ENCODE measurements at places on chromosomes 12 and 14.

- DNase-seq, result no peak
These were observed 27.8 kb downstream of the GUCY2C start for GRCh38 chr12:14668591-14668990.

- DNase-seq, result no peak
These were observed 142.4 kb downstream of the ITPR2 start for GRCh38 chr12:26690601-26691000.

- no peak for DNase-seq
These were observed 2.8 kb upstream of the PIWIL1 start for GRCh38 chr12:130334937-130335336.

DNA sequence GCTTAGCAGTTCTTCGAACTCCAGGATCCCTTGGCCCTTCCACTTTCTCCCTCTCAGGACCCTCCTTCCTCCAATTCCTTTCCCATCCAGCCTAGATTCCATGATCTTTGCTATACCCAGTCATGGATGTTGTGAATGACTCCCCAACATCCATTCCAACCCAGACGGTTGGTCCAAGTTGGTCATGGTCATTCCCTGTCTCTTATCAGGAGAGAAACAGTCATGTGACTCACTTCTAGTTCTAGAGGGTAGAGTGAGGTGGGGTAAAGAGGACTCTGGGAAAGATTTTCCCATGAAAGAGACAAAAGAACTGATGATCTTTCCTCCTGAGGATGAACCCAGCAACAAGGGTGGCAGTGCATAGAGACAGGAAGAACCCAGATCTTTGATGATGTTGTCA lies 9.2 kb upstream of the P2RX7 start:
- no peak for DNase-seq

DNA sequence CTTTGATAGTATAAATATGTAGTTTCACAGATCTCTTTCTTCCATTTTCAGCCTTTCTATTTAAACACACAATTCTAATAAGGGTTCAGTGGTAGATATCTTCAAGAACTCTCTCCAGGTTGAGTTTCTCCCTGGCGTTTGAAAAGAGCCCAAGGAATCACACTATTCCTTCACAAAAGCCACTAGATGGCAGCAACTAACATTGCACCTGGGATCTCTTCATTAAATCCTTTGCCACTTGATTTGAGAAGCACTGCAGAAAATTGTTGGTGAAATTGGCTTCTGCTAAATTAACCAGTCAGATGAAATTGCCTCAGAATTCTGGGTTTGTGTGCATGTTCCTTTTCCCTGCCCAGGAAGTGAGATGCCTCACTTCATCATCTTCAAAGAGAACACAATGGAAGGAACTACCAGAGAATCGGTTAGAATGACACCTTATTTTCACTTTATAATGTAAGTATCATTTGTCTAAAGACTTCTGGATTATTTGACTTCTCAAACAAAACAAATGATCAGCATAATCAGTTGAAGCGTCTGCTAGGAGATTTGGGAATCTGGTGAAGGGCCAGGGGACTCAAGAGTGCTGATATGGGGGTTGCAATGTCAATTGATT lies 6.8 kb downstream of the CCDC198 start:
- DNase-seq, result no peak

DNA sequence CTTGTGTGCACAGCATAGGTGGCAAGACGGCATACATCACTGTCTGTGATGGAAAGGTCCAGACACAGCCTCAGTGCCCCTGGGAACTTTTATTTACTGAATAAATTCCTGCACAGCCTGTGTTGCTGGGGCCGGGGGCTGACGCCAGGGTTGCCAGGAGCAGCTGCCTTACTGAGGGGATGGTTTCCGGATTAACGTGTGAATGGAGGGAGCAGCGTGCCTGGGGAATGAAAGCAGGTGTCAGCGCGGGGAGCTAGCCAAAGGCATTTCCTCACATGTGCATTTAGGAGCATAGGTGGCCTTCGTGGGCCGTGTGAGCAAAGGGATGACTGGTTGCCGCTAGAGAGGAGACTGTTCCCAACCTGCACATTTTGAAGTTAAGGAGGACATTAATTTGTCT lies 41.6 kb downstream of the SFSWAP start:
- DNase-seq, result no peak

- no peak for DNase-seq
These were observed 5.6 kb upstream of the IL26 start for GRCh38 chr12:68231229-68231628.

- no peak for DNase-seq
These were observed 30.4 kb upstream of the GCH1 start for GRCh38 chr14:54933006-54933405.

DNA sequence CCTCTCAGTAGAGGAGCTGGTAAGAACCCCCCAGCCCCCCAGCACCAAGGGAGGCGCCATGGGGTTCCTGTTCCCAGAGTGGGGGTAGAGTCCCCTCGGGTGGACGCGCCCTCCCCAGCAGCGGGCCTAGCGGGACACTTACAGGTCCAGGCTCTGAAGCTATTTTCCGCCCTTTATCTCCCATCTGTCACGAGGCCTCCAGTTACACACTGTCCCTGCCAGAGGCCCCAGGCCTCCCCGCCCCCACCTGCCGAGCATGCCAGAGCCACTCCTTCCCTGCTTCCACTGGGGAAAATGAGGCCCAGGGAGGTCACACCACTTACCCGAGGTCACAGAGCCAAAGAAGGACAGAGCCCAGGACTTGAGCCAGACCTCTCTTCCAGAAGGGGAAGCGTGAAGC lies 3.1 kb downstream of the C14orf180 start:
- no peak for DNase-seq

DNA sequence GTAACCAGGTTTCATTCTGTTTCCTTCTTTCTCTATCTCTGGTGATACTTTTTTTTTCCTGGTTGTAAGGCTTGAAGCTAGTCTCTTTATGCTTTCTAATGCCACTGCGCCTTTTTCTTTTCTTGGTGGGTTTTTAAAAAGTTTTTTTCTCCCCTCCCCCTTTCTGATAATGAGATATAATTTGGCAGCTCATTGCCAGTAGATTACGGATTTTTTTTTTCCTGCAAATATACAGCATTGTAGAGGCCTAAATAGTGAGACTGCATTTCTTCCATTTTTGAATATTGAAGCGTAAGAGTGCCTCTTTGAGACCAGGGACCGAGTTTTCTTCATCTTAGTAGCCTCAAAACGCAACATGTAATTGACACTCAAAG lies 1.1 kb downstream of the PAPOLA start:
- DNase-seq, result no peak

- DNase-seq, result no peak
These were observed 2.7 kb downstream of the APOLD1 start for GRCh38 chr12:12788131-12788530.

DNA sequence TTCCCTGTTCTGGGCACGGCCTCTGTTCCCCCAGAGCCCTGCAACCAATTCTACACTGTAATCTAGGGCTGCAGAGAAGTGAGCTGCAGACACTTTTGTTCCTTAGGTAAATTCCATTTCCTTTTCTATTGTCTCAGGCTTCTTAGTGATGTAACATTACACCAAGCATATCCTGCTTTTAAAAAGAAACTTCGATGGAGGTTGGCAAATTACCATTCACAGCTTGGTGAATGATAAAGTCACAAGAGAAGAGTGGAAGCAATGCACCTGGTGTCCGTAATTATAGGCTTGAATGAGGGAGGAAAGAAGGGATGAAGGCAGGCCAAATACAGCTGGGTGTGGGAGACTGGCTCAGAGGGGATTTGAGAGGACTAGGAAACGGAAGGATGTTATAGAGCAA lies 68.6 kb downstream of the PPM1A start:
- no peak for DNase-seq

DNA sequence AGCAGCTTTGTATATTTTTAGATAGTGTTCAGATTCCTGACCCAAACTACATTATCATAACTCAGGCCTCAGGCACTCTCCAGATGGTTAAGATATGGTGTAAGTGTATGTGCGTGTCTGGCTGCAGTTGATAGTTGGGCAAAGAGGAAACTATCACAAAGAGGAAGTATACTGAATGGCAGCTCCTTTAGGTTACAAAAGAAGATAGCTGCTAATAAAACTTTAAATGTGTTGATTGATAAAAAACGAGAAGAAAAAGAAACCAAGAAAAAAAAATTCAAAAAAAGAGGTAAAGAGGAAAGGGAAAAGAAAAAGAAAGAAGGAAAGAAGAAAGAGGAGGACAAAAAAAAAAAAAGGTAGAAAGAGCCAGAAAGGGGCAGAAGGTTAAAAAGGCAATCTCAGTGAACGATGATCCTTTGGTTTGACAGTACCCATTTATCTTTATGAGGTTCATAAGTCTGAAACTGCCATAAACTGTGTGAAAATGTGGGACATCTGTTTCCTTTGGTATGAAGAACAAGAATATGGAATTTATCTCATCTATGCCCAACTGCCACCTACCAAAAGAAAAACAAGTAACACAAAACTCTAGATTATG lies 42.2 kb downstream of the TAOK3 start:
- no peak for DNase-seq

GRCh38 chr14:84436528-84436927 lies 1093.4 kb upstream of the FLRT2 start:
- DNase-seq, result no peak

DNA sequence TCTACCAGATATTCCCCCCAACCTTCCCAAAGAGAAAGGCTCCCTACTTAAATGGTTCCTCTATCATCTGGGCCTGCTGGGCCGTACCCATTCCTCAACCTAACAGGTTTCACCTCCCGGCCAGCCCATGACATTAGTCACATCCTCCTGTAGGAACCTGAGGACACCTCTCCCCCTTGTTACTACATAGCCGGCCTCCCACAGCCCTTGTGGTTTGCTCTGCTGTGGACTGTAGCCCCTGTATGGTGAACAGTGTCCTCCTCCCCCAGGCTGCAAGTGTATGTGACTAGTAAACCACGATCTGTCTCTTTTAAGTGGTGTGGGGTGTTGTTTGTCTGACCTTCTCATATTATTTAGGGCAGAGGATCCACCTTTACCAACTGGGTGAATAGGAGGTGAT lies 371.7 kb downstream of the RGS6 start:
- no peak for DNase-seq

DNA sequence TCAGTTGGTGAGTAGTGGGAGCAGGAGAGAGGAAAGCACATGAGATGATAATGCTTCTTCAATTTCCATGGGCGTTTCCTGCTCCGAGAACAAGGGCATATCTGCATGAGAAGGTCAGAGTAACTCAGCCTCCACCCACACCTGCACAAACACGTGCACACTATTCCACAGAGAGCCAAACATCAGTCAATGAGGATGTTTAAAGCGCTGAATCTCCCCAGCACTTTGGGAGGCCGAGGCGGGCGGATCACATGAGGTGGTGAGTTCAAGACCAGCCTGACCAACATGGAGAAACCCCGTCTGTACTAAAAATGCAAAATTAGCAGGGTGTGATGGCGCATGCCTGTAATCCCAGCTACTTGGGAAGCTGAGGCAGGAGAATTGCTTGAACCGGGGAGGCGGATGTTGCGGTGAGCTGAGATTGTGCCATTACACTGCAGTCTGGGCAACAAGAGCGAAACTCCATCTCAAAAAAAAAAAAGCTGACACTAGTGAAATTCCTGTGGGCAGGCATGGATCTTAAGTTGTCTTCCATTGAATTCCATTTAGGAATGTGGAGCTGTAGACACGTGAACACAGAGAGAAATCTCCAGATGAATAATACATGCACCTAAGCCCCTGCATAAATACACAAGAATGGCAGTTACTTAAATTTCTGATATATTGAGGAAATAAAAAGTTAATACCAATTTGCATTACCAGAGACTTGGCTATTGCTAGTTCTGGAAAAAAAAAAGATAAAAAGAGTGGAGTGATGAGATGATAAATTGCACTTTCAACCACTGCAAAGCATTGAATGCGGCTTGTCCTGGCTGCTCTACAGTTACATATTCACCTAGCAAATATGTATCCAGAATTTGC lies 1097.4 kb upstream of the TMEM132C start:
- no peak for DNase-seq

DNA sequence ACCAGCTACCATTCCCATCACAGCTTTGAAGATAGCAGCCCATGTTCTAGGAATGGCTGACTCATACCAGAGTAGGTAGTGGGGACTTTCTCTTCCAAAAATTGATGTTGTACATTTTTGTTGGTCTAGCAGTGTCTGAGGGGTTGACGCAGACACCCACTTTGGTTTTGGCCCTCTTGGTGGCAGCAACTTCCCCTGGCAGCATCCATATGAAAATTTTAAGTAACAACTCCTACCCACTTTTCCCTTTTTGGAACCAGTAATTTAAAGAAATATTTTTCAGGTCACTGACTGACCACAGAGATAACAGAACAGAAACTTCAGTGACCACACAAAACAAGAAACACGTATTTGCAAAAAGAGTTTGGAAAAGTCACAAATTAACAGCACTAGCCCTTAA lies 162.0 kb upstream of the TMCC3 start:
- DNase-seq, result no peak

GRCh38 chr14:100834082-100834793 lies 8.3 kb downstream of the MEG3 start:
- DNase-seq, result no peak

- DNase-seq, result no peak
These were observed 103.5 kb downstream of the RPAP3 start for GRCh38 chr12:47602325-47602724.

- DNase-seq, result no peak
These were observed 58.7 kb upstream of the RD3L start for GRCh38 chr14:104001003-104001402.

- DNase-seq, result no peak
These were observed 117.2 kb upstream of the FZD10 start for GRCh38 chr12:130044991-130045621.

GRCh38 chr12:32264961-32265360 lies 134.4 kb upstream of the FGD4 start:
- no peak for DNase-seq

GRCh38 chr14:55721353-55721752 lies 141.3 kb downstream of the KTN1 start:
- no peak for DNase-seq

DNA sequence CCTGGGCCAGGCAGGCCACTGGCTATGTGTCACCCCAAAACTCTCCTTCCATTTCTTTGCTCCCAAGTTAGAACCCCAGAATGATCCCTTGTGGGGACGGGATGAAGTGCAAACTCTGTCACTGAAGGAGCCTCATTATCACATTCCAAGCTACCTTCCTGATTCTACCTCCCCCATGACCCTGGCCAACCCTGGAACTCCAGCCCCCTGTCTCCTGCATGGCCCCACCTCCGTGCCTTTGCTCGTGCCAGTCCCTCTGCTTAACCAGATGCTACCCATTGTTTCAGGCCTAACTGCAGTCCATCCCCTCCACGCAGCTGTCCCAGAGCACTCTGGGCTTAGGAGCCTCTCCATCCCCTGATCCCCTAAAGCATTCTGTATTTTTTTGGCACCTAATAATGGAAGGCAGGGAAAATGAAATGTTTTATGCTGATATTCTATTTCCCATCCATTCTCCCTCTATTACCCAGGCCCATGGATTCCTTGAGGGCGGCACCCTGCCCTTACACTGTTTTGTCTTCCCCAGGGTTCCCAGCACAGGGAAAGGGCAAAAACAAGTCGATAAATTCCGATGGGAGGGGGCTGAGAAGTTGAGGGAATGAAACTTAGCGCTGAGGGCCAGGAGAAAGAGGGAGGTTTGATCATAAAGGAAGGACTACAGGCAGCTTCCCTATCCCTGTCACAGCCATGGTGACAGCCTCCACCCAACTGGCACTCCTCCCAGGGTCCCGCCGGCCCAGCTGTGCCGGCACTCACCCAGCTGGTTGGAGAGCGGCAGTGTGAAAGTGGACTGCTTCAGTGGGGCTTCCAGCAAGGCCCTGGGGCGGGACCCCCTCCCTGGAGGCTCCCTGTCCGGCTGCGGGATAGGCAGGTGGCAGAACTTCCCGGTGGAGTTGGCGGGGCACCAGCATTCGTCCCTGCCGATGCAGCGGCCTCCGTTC lies 58.1 kb downstream of the ISCA2 start:
- DNase-seq, result no peak

GRCh38 chr12:6927379-6928021 lies at the start of gene ATN1:
Gene ATN1, plus strand, starts transcription at chr12:6927959. Its CDS starts 6,043 bp downstream, at chr12:6934002.
- DNase-seq, result no peak
